Frontal cortex (tissue), 4 donors: ENCODE measurements at places on chromosomes 7 and 10. TPM values are rescaled to one million over a fixed set of nuclear protein-coding genes. Genes with fewer than 3 reads are reported as not detected.

The TNPO3 gene
- total RNA-seq: 101 TPM

The SPDYE9 gene
- under 0.01 TPM for total RNA-seq

The CACUL1 gene
- 31.4 TPM for total RNA-seq

The MCMBP gene
- total RNA-seq: 57.9 TPM

The GIMAP6 gene
- total RNA-seq: 6.9 TPM

The WDR37 gene
- total RNA-seq: 32.6 TPM

The BMPER gene
- total RNA-seq: 2.9 TPM

The ADCY1 gene
- total RNA-seq: 92.1 TPM

The SEMA3D gene
- 3.7 TPM for total RNA-seq

The ZC3HAV1L gene
- 5.7 TPM for total RNA-seq

The PDE6C gene
- not detected for total RNA-seq

The FAM180A gene
- total RNA-seq: not detected

The CH25H gene
- total RNA-seq: 0.82 TPM

The SEM1 gene
- total RNA-seq: 17.1 TPM

The LMBR1 gene
- 207 TPM for total RNA-seq

The INA gene
- total RNA-seq: 138 TPM

The ZNRF2 gene
- 57.1 TPM for total RNA-seq

The CRYGN gene
- under 0.01 TPM for total RNA-seq

The C10orf143 gene
- 0.41 TPM for total RNA-seq

The ASZ1 gene
- total RNA-seq: not detected

The ZNF488 gene
- total RNA-seq: 0.41 TPM

The ABCB4 gene
- 1.2 TPM for total RNA-seq

The PLAC9 gene
- 0.82 TPM for total RNA-seq

The KIF11 gene
- 5.3 TPM for total RNA-seq

The STEAP1B gene
- 2.4 TPM for total RNA-seq

The SH3PXD2A gene
- 6.1 TPM for total RNA-seq

The C7orf33 gene
- total RNA-seq: not detected

The TRIM4 gene
- total RNA-seq: 10.6 TPM

The ADO gene
- total RNA-seq: 42.4 TPM

The SFRP5 gene
- 1.6 TPM for total RNA-seq

The STEAP2 gene
- total RNA-seq: 2.4 TPM

The MNX1 gene
- total RNA-seq: not detected

The CYP2E1 gene
- total RNA-seq: 14.7 TPM

The HOXA1 gene
- total RNA-seq: not detected

The GIMAP4 gene
- 9.0 TPM for total RNA-seq

The LMOD2 gene
- total RNA-seq: not detected

The FOXP2 gene
- 20.0 TPM for total RNA-seq

The OLAH gene
- 0.41 TPM for total RNA-seq

The TDRD1 gene
- 0.41 TPM for total RNA-seq
